CD4-positive, alpha-beta T cell treated with Interleukin-15 for 4 hours (primary cell): ENCODE measurements at places on chromosomes 3 and 15.

DNA sequence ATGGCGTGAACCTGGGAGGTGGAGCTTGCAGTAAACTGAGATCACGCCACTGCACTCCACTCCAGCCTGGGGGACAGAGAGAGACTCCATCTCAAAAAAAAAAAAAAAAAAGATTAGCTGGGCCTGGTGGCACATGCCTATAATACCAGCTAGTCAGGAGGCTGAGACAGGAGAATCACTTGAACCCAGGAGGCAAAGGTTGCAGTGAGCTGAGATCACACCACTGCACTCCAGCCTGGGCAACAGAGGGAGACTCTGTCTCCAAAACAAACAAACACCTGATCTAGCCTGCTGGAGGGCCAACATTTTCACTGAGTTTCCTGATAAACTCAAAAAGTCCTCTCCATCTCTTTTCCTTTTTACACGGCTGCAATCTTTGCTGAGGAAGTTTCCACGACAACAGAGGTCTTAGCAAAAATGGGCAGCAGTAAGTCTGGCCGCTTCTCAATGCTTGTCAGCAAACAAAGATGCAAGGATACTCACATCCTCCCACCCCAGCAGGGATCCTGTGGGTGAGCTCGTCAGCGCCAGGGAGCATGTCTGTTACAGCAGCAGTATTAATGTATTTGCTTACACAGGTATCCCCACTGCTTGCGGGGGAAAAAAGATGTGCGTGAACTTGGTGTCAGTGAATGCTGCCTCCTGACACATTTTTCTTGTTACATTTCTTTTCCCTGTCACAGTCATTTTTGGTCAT lies 21.0 kb upstream of the CCDC174 start:
- no peak for DNase-seq

DNA sequence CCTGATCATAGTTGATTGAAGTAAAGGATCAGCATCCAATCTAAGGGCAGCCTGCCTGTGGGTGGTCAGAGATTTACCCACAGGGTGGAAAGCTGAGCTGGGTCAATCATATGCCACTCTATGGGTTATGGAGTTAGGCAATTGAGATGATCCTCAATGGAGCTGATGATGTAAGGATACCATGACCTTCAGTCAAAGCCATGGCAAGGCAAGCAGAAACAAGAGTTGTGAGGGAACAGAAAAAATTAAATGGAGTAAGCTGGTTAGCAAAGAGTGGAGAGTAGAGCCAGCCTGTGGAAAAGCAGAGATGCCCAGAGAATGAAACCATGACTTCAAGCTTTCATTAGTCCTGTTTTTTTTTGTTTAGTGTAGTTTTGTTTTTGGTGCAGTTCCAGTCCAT lies 5.7 kb upstream of the IQGAP1 start:
- DNase-seq, result no peak

GRCh38 chr3:138249636-138250035 lies 62.5 kb downstream of the ARMC8 start:
- DNase-seq, result no peak

DNA sequence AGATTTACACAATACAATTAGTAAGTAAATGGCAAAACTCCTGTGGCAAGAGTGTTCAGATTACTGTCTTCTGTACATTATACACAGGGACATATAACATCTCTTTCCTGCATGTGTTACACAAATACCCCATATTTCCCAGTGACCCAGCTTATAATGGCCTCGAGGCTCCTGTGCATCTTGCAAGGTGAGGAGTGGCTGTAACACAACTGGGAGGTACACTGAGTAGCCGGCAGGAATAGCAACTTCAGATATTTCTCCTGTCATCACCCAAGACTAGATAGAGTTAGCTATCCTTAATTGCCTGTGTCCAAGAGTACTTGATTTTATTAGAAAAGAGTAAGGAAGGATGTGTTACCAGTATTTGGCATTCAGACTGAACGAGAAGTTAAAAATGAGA lies 5.6 kb downstream of the GMPS start:
- DNase-seq, result no peak

- no peak for DNase-seq
These were observed 26.8 kb upstream of the CSTA start for GRCh38 chr3:122298239-122298638.

GRCh38 chr3:127078626-127079025 lies 95.7 kb downstream of the PLXNA1 start:
- no peak for DNase-seq

GRCh38 chr3:179932674-179933073 lies 104.1 kb downstream of the PEX5L start:
- DNase-seq, result no peak

DNA sequence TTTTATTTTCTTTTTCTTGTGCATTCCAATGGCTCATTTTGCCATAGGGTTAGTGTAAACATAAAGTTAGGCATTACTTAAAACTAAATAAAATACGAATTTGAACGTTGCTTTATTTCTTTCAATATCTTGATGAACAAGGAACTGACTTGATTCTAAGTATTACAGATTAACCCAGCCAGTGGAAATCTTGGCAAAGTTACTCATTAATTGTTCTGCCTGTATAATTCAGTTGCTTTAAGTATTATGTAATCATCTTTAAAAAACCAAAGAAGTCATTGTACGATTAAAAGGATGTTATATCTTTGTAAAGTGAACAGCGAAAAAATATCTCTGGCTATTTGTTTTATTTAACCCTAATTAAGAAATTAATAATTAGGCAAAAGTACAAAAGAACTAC lies 737.9 kb upstream of the BCHE start:
- DNase-seq, result no peak

- no peak for DNase-seq
These were observed 4.5 kb downstream of the FEZF2 start for GRCh38 chr3:62368705-62369475.

DNA sequence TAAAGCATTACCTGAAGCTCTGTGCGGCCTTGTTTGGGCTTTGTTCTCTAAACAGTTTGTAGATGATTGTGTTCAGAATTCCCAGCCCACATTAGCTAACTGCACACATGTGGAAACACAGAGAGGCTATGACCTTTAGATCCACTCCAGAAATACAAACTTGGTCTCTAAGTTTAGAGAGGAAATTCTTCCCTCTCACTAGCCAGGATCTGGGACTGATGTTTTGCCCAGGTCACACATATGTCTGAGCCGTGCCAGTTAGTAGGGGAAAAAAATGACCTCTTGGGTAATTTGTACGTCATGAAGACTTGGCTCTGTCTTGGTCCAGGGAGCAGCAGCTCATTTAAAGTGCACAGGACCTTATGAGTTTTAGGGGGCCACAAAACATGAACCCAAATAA lies 223.1 kb downstream of the RBMS3 start:
- no peak for DNase-seq

DNA sequence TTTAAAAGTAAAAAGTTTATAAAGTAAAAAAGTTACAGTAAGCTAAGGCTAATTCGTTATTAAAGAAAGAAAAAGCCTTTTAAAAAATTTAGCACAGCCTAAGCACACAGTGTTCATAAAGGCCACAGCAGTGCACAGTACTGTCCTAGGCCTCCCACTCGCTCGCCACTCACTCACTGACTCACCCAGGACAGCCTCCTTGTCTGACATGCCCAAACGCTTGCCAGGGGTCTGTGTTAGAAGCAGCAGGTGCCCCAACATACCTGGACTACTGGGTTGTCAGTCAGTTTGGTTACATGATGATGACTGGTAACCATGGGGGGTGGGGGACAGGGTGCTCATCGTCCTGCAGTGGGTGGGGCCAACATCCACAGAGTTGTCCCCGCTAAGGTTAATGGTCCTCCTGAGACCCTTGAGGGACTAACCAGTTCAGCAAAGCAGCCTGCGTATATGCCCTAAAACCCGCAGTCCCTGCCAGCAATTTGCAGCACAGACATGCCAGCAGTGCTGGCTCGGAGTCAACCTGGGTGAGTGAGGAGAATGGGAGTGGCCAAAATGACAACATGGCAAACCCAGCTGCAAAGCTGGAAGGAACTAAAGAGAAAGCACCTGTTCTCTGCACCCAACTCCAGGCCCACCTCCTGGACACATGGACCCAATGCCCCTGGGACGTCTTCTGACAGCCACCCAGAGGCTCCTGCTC lies 49.2 kb downstream of the CYFIP1 start:
- DNase-seq, result no peak

- DNase-seq, result no peak
These were observed 107.5 kb upstream of the MRPS22 start for GRCh38 chr3:139236336-139236735.

DNA sequence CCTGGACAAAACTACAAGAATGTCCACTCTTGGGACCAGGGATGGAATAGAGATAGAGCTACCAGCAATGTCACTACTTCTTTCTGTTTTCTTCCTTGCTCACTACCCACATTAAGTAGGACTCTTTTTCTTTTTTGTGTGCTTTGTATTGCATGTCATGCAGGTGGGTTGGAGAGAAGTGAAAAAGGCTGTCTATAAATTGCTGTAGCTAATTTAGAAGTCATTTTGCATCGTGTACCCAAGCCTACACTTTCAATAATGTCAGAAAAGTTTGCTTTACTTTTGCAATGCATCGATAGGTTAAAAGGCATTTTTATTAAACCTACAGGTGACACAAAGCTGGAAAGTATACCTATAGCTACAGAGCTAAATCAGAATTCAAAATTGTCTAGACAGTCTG lies 58.9 kb downstream of the GTF2E1 start:
- DNase-seq, result no peak

GRCh38 chr3:53194210-53195065 lies 33.4 kb downstream of the PRKCD start:
- DNase-seq, result no peak

GRCh38 chr15:77548589-77549557 lies 83.8 kb downstream of the LINGO1 start:
- DNase-seq, result no peak

DNA sequence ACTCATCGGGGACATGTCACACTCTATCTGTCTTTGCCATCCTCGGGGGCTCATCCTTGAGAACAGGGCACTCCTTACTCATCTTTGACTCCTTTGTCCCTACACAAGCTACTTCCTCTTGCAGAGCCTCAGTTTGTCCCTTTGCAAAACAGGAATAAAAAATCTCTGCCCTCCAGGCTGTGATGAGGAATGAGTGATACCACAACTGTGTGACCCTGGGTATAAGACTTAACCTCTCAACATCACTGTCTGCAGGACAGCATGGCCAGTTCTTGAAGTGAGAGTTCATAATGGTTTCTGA lies 48.5 kb downstream of the IQSEC1 start:
- DNase-seq, result no peak

DNA sequence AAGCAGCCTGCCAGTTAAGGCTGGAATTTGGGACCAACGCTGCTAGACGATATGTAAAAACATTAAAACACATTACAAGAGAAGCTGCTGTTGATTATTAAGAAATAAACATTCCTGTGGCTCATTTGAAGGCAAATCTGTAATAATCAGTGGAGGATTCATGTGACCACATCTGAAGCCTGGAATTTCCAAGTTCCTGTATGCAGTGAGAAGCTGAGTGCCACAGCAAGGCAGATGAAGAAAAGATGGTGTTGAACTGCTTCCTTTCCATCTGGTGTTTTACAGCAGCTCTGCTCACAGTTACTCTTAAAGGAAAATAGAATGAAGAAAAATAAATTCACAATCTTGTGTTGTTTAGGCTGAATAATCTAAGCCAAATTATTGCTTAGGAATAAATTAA lies 139.3 kb upstream of the ROBO2 start:
- DNase-seq, result no peak

DNA sequence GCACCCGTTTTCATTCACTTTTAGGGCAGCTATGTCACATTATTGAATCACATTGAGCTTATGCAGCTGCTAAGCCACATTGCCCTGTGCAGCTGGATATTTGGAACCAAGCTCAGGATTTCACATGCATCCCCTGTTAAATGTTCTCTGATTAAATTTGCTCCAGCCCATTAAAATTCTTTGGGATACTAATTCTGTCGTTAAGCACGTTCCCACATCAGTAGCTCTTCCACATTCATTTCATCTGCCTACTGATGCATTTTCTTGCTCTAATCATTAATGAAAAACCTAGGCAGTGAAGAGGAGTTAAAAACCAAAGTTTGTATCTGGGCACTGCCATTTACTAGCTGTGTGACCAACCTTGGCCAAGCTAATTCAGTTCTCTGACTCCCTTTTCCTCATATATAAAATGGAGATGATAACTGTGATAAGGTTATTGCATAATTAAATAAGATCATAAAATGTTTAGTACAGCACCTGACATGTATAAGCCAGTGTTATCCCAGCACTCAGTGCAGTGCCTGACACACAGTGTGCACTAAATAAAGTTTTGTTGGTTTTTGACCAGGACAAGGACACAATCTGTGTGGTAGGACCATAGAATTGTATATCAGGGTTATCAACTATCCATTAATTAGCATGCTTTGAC lies 222.2 kb upstream of the ATP11B start:
- DNase-seq, result no peak

DNA sequence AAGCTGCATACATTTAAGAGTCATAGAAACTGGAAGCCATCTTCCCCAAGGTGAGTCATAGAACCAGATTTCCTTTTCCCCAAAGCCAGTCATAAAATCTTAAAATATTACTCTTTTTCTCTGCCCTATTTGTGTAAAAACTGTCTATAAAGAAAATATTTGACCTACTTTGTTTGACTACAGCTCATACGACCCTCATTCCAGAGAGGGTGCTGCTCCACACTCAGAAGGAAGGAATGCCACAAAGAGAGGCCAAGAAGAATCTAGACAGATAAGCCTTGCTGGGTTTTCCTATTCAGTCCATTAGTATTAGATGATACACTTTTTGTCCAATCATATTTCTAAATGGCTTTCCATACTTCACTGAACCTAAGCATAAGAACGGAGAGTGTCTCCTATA lies 671.6 kb upstream of the SGO1 start:
- DNase-seq, result no peak

GRCh38 chr3:45848392-45848791 lies 6.5 kb upstream of the LZTFL1 start:
- DNase-seq, result no peak

DNA sequence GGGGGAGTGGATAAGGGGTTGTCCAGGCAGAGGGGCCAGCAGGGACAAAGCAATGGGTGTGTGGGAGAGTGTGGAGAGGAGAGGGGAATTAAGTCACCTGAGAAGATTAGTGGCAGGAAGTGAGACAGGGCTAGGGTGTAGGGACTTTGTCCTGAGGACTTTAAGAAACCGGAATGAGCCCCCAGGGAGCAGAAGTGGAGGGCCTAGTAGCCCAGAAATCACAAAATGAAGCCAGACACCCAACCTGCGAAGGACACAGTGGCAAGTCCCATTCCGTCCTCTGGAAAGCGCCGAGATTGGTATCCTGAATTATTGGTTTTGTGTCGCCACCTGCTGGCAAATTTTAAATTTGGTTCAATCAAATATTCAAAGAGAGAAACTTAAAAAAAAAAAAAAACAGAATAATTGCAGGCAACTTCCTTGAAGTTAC lies 78.0 kb upstream of the SLC25A36 start:
- peak; percentile 25 for DNase-seq

GRCh38 chr3:127123533-127123932 lies 69.4 kb upstream of the PRR23E start:
- no peak for DNase-seq

GRCh38 chr3:168604767-168605166 lies 509.0 kb upstream of the GOLIM4 start:
- DNase-seq, result no peak
